ENCODE measurements at places on chromosomes 6 and 20. TPM values are rescaled to one million over a fixed set of nuclear protein-coding genes. Genes with fewer than 3 reads are reported as not detected.

Gene VWA7
- total RNA-seq = 0.58 TPM

Gene PRPH2
- total RNA-seq = 2.8 TPM

Gene ARMC12
- 0.52 TPM for total RNA-seq

GRCh38 chr6:141488488-141488887, 644.2 kb upstream of the GJE1 start:
- no peak for DNase-seq

- DNase-seq = no peak
Measured at GRCh38 chr6:2918936-2919335, 15.8 kb upstream of the SERPINB9 start.

DNA sequence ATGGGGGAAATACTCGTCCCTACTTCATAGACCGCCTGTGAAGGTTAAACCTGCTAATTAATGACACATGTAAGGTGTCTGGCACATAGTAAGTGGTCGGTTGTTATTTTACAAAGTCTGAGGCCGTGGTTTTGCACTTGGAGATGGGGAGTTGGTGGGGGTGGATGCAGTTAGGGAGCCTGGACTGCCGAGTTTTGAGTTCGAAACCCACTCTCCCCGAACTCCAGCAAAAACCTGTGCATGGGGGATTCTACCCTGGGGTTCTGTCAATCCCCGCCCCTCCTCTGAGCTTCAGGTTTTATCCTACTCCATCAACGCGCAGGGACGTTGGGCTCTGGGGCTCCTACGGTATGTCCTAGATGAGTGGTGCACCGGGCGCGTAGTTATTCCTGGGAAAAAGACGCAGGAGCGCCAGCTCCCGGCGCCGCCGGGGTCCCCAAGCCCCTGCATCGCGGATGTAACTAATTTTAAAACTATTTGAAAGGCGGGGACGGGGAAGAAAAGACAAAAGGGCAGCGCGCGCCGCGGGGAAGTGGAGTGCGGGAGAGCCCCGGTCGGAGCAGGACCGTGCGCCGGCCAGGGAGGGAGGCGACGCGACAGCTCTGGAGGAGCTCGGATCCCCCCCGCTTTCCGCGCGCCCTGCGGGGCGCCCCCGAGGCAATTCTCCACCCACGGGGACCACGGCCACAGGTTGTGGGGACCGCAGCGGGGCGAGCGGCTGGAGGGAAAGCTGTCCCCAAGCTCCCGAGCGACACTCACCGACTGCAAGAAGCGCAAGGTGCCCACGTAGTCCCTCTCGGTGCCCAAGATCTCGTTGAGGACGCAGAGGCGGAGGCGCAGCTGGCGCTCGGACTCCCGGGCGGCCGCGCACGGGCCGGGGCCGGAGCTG, 672 bp downstream of the PREX1 start:
- DNase-seq = peak; percentile 63

DNA sequence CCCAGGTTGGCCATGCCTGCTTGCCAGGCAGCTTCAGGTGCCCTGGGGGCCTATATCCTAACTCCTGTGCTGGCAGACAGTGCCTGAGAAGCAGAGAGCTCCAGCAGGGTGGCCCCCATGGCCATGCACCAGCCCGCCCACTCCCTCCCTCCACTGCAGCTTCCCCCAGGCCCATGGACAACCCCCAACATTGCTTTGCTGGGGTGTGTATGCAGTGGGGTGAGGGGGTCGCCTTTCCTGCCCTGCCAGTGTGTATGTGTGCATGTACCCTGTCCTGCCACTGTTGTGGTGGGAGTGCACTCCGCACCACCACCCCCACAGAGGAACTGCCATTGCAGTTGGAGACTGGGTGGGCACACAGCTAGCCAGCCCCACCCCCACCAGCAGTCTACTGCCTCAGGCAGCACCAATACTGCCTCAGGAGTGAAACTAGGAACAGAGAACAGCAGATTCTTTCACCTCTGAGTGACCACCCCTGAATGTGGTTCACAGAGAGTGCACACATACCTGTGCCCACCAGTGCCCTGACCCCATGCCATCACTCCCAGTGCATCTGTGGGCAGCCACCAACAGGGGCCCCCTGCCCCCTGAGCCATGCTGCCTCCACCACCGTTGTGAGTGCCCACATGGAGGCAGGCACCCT, 151.1 kb downstream of the LRRC1 start:
- DNase-seq = no peak

DNA sequence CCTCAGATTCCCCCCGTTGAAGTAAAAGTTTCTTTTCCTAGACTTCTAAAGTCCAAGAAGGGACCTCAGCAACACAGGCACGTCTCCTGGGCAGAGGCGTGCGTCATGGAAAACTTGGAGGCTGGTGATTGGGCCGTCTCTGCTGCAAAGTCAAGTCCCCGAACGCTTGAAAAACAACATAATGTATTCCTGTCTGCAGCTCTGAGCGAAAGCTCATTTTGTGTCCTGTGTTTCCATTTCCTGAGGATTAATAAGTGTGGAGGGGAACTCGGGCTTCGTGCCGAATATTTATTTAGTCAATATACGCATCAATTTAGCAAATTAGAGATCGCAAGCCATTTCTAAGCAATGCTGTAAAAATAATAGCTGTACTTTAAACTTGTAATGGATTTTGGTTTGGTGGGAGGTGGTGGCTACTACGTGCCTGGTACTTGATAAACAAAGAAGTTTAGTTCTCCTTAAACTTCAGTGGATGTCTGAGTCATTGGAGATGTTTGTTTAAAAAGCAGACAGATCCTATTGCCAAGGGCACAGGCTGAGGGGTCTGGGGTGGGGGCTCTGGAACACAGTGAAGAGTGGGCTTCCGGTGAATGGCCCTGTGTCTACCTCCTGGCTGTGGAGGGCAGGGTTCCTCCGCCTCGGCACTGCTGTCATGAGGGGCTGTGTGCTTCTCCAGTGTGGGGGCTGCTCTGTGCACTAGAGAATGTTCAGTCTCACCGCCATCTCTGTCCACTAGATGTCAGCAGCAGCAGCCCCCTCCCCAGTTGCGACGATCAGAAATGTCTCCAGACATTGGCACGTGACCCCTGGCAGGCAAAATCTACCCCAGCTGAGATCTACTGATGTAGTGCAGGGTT, 21.8 kb downstream of the PCK1 start:
- DNase-seq = peak; percentile 87

- DNase-seq = no peak
Measured at GRCh38 chr6:11244387-11245126, 12.1 kb upstream of the NEDD9 start.

DNA sequence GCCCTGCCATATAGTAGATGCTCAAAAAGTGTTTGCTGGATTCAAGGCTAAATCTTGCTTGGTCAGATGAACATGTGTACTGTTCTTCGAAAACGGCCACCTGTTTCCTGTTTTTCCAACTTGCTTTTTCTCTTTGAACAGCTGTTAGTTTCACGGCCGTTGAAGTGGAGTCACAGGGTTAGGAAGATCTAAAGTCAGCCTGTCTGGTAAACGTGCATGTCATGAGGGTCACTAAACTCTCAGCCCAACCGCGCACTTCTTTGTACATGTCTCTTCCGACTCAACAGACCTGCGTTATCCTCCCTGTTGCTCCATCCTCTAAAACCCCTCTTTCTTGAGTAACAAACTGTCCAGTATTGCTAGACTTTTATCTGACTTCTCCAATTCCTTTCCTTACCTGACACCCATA, 93.2 kb upstream of the MAN1A1 start:
- DNase-seq = no peak

- no peak for DNase-seq
Measured at GRCh38 chr6:94190030-94190429, 770.7 kb upstream of the EPHA7 start.

- DNase-seq = no peak
Measured at GRCh38 chr6:2744209-2744771, 6.4 kb downstream of the MYLK4 start.

DNA sequence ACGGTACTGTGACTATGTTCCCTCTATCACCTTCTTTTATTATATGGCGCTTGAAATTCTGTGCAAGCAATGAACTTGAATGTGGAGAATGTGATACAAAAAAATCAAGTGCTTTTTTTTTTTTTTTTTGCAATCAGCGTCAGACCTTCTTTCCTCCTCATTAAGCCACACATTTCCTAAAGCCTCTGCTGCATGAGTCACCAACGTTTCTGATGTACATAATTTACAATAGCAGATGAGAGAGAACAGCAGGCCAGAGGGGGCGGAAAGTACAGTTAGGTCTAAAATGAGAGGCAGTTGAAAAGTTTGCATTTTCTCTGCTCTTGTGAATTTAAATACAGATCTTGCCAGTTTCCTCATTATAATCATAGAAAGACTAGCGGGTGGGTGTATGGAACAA, 114.6 kb upstream of the RIPOR2 start:
- no peak for DNase-seq

DNA sequence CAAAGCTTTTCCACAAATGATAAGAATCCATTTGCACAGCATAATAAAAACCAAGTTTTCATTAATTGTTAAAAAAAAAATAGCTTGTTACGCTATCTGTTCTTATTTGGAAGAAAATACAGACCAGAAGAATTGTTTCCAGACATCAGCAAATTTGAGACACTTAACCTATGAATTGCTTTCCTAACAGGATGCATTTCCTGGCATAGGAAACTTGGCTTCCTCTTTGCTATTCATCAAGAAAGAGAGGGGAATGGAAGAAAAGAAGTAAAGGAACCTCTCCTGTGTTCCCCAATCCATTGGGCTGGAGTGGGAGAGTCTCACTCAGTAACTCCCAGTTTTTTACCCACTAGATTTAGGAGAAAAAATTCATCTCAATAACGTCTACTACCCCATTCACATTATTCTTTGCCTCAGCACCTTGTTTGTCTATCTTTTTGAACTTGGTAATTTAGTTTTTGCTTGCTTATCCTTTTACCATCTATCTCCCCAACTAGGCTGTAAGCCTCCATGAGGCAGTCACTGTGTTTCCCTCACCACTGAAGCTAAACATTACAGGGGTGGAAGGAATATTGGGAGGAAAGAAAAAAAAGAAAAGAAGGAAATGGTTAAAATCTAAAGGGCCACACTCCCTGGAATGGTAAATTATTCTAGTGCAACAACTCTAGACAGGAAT, 150.3 kb downstream of the COL21A1 start:
- no peak for DNase-seq

DNA sequence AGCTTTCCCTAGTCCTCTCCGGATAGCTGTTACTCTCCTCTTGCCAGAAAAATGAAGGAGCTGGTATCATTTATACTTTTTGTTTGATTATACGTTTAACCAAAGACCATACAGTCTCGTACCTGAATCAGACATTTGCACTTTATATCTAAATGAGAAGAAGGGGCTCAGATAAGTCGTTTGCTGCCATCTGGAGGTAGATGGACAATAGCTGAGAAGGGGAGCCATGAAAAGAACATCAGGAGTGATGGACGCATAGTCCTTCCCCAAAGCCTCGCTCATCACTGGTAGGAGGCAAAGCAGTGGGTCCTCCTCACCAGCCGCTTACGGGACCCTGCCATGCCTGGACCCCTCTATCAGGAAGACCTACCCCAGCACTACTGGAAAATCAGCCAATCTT, 45.4 kb downstream of the RPF2 start:
- DNase-seq = no peak

GRCh38 chr6:137927777-137928218, 60.7 kb downstream of the TNFAIP3 start:
- peak; percentile 51 for DNase-seq

All from aorta (tissue), 5 donors.